ENCODE measurements at places on chromosomes 5 and 9. TPM values are rescaled to one million over a fixed set of nuclear protein-coding genes. Genes with fewer than 3 reads are reported as not detected.

C9orf153 gene
- total RNA-seq, result not detected

- DNase-seq, result no peak
Measured at GRCh38 chr9:129250786-129251185, 72.7 kb upstream of the IER5L start.

DNA sequence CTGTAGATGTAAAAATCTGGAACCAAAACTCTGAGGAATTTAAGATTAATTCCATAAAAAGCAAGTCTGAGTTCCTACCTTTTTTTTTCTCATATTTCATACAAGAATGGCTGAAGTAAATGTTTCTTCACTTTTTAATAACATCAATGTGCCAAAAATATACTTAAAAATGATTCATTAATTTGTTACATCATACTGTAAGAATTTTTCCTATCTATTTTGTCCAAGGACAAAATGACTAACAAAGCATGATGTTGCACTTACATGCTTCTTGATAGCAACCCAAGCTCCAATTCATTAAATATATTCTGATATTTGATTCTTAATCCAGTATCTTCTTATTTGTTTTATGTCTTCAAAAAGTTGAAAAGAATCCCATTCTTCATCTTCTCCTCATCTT, 988.3 kb downstream of the TLE1 start:
- DNase-seq, result no peak

- DNase-seq, result no peak
Measured at GRCh38 chr5:58268268-58268667, 191.6 kb downstream of the PLK2 start.

- no peak for DNase-seq
Measured at GRCh38 chr5:43314724-43315123, 1.5 kb upstream of the HMGCS1 start.

- no peak for DNase-seq
Measured at GRCh38 chr9:130965680-130966079, 26.6 kb upstream of the FIBCD1 start.

- peak; percentile 68 for DNase-seq
Measured at GRCh38 chr9:69027355-69028097, 8.0 kb upstream of the FXN start.

- DNase-seq, result peak; percentile 48
Measured at GRCh38 chr5:59296317-59297264, 596.9 kb downstream of the PDE4D start.
